ENCODE measurements at places on chromosomes 3 and 15.

DNA sequence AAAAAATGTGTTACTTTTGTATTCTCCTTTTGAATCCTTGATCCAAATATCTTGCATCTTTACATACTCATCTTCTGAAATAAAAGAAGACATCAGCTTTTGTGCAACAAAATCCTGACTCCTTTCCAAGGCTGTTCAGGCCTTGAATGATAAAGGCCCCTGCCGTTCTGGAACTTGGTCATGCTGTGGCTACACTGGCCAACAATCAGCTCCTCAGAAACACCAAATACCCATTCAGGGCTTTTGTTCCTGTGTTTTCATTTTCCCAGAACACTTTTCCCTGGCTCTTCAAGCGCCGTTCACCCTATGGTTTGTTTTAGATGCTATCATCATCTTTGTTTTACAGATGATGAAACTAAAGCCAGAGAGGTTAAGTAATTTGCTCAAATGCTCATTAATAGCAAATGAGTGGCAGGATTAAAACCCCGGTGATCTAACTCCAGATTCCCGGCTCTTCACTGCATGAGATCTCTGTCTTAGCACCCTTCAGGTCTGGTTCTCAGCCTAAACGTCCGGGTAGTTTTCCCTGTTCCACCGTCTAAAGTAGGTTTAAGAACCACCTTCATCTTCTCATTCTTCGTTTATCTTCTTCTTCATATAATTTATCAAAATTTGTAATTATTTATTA is 58.3 kb downstream of the EPHA3 start:
- no peak for DNase-seq

- DNase-seq, result no peak
Observed at GRCh38 chr3:13892304-13892703, 12.4 kb upstream of the WNT7A start.

DNA sequence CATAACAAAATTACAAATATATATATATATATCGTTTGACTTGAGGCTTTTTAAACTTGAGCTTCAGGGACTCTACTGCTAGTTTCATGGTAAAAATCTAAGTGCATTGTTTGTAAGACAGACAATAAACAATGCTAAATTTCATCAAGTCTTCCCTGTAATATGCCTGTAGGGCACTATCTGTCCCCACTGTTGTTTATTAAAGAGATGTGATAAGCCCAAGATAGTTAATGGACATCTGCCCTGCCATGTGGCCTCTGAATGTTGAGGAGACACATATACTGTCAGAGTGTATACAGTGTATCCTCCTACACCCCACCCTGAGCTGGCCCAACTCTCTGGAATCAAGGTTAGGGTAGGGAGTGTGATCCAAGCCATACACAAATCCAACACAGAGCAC is 15.1 kb upstream of the EIF1B start:
- DNase-seq, result no peak

- DNase-seq, result no peak
Observed at GRCh38 chr15:52427804-52428203, 100.9 kb downstream of the MYO5A start.

DNA sequence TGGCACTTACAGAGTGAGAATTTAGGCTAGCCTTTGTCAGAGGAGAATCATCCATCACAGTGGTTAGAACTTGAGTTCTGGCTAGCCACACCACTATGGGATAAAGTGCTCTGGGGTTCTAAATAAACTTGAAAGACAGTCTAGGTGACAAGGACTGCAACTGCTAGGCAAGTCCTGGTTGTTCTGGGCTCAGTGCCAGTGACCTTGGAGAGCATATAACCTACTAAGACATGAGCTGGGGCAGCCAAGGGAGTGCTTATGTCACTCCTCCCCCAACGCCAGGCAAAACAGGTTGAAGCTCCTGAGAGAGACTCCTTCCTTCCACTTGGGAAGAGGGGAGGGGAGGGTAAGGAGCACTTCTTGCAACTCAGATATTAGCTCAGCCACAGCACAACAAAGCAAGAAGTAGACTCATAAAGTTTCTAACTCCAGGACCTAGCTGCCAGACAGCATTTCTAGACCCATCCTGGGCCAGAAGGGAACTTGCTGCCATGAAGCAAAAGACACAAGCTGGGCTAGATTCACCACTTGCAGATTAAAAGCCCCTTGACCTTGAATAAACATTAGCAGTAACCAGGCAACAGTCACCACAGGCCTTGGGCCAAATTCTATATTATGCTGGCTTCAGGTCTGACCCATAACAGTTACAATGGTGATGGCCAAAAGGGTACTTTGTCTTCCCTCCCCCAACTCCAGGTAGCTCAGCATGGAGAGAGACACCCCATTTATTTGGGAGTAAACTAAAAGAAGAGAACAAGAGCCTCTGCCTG is 963.7 kb downstream of the PLOD2 start:
- DNase-seq, result no peak

DNA sequence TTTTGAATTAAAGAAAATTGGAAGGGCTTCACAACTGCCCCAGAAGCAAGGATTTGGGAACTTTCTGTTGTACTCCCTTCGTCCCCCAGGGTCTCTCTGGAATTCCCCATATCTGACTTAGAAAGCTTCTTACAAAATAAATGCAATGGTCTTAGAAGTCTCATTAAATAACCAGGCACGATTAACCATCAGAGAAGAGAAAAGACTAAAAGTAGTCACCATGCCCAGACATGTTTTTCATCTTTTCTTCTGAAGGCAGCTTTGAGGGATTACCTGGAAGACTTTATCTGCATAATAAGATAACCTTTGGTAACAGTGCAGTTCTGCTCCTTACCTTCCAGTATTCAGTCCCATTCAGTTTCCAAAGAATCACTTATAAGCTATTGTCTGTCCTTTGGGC is 135.9 kb downstream of the PTPRG start:
- no peak for DNase-seq

DNA sequence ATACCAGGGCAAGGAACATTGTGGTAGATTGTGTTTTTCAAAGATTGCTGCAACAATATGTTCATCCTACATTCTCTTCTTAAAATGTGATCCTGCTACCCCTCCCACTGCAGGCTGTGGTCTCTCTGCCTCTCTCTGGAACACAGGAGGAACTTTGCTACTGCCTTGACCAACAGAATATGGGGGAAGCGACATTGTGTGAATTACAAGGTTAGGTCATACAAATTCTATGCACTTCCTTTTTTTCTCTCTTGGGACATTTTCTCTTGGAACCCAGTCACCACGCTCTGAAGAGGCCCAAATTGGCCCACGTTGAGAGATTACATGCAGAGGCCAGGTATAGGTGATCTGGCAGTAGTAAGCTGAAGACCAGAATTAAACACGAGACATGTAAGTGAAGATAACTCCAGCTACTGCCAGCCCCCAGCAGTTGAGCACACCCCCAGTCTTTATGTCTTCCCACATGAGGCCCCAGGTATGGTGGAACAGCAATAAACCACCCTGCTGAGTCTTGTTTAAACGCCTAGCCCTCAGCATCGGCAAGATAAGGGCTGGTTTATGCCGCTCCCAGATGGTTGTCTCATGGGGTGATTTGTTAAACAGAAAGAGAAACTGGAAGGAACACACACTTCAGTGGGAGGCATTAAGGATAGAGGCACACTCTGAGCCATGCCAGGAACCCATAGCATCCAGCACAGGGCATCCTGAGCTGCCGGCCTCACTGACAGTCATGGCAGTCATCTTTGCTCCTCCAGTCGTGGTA is 59.9 kb downstream of the FAM43A start:
- DNase-seq, result no peak

GRCh38 chr3:168284728-168285127 is 189.0 kb upstream of the GOLIM4 start:
- DNase-seq, result no peak

DNA sequence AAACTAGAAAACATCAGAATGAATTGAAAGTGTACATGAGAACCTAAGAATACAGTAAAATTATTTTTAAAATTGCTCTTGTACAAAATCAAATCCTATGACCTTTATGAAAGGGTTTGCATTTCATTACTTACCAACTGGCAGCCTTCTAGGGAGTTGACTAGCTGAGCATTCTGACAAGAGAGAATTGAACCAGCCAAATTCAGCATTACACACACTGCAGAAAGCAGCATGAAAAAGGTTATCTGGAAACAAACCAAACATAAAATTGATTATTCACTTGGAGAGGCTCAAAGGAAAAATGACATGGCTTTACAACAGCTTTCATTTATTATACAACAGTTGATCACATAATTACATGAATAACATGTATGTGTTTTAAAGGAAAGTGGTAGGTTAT is 17.4 kb downstream of the NSMCE3 start:
- no peak for DNase-seq

DNA sequence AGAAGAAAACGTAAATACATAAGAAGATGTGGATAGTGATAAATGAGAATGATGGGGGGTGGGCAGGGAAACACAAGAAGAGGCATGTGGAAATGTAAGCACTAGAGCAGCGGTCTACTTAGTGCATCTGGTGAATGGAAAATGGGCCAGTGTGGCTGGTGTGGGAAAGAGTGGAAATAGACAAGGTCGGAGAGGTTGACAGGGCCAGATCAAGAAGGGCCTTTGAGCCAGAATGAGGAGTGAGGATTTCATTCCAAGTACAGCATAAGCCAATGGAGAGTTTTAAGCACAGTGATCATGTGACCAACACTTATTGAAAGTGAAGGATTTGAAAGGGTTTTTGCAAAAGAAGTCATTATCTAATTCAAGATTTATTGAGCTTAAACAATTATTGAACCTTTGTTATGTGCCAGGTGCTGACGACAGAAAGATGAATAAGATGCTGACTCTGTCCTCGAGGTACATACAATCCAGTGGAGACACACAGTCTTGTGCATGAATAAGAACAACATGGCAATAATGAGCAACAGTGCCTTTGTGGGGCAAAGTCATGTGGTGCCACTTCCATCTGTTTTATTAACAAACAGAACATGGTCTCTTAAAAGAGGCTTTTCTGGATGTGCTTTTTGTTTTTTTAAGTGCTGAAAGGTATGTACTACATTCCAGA is 124.1 kb downstream of the MFSD1 start:
- no peak for DNase-seq

DNA sequence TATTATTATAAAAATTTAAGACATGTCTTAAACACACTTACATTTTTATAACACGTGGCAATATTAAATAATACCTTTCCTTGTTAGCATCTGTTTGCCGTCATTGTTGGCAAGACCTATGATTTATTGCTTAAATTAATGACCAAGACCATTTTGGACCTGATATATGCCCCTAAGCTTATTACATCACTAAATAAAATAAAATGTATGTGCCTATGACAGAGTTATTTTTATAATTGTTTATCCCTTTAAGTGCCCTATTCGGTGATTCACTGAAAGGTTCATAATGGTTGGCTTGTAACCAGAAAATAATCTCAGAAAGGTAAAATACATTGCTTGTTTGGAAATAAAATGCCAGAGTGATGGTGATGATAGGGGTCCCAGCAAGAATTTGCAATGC is 17.5 kb downstream of the CDIN1 start:
- DNase-seq, result no peak

- DNase-seq, result no peak
Observed at GRCh38 chr3:180680097-180680430, 775 bp upstream of the CCDC39 start.

- no peak for DNase-seq
Observed at GRCh38 chr3:122030381-122031122, 8.5 kb upstream of the ILDR1 start.

- DNase-seq, result no peak
Observed at GRCh38 chr3:183827809-183828537, 2.6 kb upstream of the MAP6D1 start.

DNA sequence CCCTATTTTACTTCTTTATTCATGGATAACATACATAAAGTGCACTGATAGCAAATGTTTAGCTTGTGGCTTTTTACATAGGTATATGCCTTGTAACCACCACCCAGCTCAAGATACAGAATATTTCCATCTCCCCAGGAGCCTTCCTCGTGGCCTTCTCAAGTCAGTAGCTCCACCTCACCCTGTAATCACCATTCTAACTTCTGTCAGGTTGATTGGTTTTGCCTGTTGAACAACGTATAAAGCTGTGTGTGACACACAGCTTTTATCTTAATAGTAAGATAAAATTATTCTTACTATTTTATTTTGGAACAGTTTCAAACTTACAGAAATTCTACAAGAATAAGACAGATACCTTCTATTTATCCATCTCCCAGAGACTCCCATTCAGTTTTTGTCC is 13.3 kb downstream of the ATG7 start:
- no peak for DNase-seq

- DNase-seq, result no peak
Observed at GRCh38 chr3:59374818-59375211, 325.0 kb upstream of the CFAP20DC start.

- no peak for DNase-seq
Observed at GRCh38 chr3:64417816-64418215, 192.6 kb upstream of the PRICKLE2 start.

GRCh38 chr15:88218557-88219221 is 37.9 kb downstream of the NTRK3 start:
- DNase-seq, result no peak

- DNase-seq, result no peak
Observed at GRCh38 chr3:101873619-101874018, 24.3 kb downstream of the NFKBIZ start.

GRCh38 chr3:32026593-32026992 is 45.0 kb downstream of the ZNF860 start:
- no peak for DNase-seq

DNA sequence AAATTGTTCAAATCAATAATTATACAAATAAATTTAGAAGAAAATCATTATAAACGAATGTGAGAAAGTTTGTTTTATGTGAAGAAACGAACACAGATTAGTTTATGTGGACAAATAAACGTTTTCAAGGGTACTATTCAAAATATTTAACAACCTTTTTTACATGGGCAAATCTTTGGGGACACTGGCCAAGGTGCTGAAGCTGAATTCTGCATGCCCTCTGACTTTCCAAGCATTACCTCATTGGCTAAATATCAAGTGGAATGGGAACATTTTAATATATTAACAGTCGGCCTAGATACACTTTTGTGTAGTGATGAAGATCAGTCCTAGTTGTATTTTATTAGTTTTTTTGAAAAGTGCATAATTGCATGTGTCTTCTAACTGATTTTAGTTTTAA is 636.4 kb upstream of the DPPA4 start:
- DNase-seq, result no peak

GRCh38 chr3:70829092-70829491 is 516.7 kb upstream of the MDFIC2 start:
- no peak for DNase-seq

DNA sequence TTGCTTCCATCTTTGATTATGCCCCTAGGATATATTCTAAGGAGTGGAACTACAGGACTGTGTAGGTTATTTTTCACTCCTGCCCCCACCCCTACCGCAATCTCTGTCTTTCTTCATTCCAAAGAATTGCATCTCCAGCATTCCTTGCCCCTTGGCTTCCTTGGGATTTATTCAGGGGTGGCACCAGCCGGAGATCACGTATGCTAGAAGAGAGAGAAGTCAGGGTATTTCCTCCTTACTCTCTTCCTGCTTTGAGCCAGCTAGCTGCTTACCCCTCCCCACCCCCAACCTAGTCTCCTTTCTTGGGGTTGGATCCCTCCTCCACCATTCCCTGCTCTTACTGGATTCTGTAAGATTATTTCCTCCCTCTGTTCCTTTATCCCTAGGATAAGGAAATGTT is 35.0 kb upstream of the DENND4A start:
- no peak for DNase-seq

GRCh38 chr3:110332629-110333028 is 739.0 kb upstream of the NECTIN3 start:
- DNase-seq, result no peak

GRCh38 chr3:112857526-112857925 is 10.9 kb upstream of the CD200R1L start:
- DNase-seq, result no peak
